ENCODE measurements at places on chromosomes 7 and 10.

- DNase-seq: no peak
These were observed 661.9 kb downstream of the SORCS1 start for GRCh38 chr10:106502641-106503040.

GRCh38 chr10:60281331-60281730 lies 108.3 kb downstream of the ANK3 start:
- DNase-seq: no peak

DNA sequence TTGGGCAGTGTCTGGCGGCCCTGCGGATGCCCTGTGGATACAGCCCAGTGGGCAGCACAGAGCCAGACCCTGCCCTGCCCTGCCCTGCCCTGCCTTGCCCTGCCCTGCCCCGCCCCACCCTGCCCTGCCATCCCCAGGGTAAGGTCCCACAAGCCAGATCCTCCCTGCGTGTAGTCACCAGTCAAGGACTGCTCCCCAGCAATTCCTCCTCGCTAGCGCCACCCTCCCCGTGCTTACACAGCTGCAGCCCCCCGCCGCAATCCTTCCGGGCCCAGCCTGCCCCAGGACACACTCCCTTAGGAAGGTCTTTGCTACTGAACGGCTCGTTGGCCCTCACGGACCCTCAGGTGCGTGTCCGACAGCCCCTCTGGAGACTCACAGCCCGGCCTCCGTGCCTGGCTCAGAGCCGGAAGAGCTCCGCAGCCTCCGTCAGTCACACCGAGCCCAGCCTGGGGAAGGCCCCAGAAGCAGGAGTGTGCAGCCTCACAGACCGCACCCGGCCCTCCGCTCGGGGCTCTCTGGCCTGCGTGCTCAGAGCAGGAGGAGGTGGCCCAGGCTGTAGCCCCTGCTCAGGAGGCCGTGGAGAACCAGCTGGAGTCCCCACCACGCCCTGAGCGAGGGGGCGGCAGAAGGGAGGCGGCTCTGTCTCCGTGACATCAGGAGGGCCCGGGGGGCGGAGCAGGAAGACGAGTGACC lies 68.3 kb downstream of the PWWP2B start:
- no peak for DNase-seq

DNA sequence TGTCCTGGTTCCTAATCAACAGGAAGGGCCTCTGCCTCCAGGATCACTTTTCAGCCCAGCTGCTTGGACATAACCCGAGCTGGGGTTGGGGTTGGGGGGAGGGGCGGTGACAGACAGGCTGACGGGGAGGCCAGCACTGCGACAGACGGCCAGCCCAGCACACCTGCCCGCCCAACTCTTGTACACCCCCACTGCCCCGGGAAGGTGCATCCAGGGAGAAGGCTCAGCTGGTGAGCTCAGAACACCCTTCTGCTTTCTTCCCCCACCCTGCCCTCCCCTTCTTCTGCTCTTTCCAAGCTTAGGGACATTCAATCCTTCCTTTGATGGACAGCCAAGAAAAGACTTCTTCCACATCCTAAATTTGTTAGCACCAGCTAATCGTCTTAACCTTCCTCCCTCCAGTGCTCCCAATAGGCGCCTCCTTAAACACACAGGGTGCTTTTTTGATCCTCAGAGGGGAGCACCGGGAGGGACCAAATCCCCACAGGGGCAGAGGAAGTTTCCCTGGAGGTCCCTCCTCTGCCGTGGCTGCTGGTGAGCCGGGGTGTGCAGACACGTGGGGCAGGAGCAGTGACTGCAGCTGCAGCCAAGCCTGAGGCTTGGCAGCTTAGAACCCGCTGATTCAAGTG lies 44.7 kb downstream of the COL13A1 start:
- no peak for DNase-seq

GRCh38 chr10:27695706-27696105 lies 49.9 kb downstream of the MKX start:
- no peak for DNase-seq
